Left cardiac atrium (tissue), 4 donors: ENCODE measurements at places on chromosomes 7 and 10. TPM values are rescaled to one million over a fixed set of nuclear protein-coding genes. Genes with fewer than 3 reads are reported as not detected.

HACD1 gene
- total RNA-seq = 151 TPM

OPN1SW gene
- total RNA-seq = not detected

ANKRD16 gene
- total RNA-seq = 4.2 TPM

DNA sequence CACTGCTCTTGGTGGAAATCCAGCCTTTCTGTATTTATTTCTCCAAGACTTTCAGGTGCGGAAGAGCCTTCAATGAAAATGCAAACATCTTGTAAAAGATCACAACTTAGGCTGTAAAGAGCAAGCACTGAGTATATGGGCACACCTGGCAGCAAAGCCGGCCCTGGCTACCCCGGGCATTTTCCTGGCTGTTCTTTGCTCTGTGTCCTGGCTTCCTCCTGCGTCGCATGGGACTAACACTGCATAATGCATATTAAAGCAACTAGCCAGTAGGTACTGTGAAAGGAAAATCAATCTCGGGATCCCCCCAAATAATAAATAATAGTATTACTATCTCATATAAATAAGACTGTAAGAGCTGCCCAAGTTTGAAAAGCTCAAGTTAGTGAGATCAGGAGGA is 9.9 kb downstream of the JAZF1 start:
- DNase-seq = no peak

DNA sequence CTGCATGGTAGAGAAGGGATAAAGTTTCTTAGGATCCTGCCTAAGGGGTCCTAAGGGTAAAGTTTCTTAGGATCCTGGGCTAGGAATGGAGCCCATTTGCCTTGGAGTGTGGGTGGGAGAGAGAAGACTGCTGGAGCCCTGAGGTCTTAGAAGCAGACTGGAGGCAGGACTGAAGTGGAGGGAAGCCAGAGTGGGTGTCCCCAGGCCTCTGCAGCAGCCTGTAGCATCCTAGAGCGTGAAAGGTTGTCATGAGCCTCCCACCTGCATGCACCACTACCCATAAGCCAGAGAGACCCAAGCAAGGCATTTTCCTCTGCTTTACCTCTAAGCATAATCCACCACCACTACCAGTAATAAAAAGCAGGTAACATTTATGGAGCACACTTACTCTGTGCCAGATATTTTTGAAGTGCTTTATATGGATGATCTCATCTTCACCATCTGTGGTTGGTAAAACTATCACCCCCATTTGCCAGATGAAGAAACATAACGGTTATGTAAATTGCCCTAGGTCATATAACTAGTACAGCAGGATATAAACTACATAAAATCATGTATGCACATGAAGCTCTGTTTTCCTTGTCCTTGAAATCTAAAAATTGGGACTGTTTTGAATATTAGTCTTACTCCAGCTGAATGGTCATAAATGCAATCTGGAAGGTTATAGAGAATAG is 103.5 kb upstream of the CCDC6 start:
- DNase-seq = no peak

- DNase-seq = no peak
Measured at GRCh38 chr7:143355450-143356385, 6.8 kb downstream of the FAM131B start.

DNA sequence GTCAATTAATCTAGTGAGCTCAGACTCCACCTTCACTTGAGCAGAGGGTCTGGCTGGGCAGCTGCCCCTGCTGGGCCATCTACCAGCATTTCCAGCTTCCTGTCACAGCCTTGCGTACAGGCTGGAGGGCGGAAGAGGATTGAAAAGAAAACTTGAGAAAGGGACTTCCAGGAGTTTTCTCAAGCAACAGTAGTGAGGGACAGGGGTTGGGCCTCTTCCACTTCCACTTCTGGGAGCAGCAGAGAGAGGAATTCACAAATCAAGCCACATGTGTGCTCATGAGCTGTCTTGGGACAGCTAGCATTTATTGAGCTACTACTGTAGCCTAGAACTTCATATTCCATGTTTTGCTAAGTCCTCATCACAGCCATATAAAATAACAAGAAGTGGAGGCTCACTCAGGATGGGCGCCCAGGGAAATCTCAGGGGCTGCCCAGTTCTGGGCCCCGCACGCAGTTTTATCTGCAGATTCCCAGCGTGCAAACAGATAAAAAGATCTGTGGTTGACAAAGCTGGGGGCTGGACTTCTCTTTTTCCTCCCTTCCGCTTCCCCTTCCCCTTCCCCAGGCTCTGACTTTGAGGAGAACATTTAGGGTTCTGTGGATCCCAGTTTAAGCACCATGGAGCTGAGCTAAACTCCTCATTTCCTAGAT is 135.8 kb downstream of the RGS10 start:
- DNase-seq = no peak

GRCh38 chr10:13067431-13067830 is 32.5 kb upstream of the OPTN start:
- no peak for DNase-seq
